ENCODE measurements at places on chromosomes 7 and 10. TPM values are rescaled to one million over a fixed set of nuclear protein-coding genes. Genes with fewer than 3 reads are reported as not detected.

Gene NUTM2E
- total RNA-seq = not detected

Gene ZNF804B
- total RNA-seq = not detected

Gene CYP2E1
- total RNA-seq = 0.99 TPM

Gene ANKRD22
- total RNA-seq = not detected

Gene EPO
- total RNA-seq = not detected

Gene SLC18A3
- total RNA-seq = not detected

Gene UPP1
- 6.2 TPM for total RNA-seq

Gene CRHR2
- total RNA-seq = not detected
